ENCODE measurements at places on chromosomes 12 and 14. TPM values are rescaled to one million over a fixed set of nuclear protein-coding genes. Genes with fewer than 3 reads are reported as not detected.

- DNase-seq = peak; percentile 74
Measured at GRCh38 chr14:93008381-93008780, 85.4 kb downstream of the CHGA start.

POLR3B gene
- total RNA-seq = 17.3 TPM

DNA sequence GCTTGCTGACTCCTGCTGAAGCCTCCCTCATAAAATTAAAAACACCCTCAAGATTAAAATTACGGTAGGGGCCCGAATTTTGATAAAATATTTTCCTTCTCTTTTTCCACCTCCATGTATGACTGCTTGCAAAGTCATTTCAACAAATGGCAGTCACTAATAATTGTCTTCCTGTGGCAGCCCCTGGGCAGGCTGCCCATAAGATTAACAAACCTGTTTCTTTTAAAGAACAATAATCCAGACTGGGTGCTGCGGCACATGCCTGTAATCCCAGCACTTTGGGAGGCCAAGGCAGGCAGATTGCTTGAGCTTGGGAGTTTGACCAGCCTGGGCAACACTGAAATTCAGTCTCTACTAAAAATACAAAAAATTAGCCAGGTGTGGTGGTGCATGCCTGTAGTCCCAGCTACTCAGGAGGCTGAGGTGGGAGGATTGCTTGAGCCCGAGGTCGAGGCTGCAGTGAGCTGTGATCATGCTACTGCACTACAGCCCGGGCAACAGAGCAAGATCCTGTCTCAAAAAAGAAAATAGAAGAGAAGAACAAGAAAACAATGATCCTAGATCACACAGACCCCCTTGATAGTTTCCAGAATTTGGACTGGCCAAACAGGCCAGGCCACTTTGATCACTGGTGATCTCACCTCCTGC lies 8.7 kb downstream of the SAV1 start:
- no peak for DNase-seq

GRCh38 chr12:55188974-55189556 lies 31.8 kb upstream of the OR10A7 start:
- DNase-seq = peak; percentile 75

ANO6 gene
- total RNA-seq = 96.2 TPM

DNA sequence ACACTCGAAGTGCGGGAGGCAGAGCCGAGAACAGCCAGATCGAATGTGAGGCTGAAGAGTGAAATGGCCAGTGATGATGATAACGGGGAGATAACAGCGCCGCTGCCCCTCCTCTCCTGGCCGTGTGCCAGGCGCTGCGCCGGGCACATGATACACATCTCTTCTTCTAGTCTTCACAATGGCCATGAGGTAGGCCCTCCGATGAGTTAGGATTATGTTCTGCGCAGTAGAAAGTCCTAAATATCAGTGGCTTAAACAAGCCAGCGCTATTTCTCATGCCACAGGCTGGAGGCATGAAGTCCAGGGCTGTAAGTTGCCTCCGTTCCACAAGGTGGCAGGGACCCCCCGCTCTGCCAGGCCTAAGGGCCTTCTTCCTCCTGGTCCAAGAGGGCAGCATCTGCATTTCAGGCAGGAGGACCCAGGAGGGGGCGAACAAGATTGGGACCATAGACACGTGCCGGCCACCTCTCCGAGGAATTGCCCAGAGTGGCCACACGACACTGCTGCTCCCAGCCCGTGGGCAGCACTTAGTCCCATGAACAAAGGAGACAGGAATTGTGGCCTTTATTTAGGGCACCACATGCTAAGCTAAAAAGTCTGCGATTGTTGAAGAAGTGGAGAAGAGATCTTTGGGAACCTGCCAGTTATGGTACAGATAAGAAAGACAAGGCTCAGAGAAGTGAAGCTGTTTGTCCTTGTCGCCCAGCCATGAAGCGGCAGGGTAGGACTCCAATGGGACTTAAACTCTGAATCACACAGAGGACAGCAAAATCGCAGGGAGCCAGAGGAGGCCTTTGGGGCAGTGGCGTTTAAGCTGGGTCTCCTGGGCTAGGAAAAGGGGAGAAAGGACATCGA lies 10.9 kb upstream of the HVCN1 start:
- DNase-seq = no peak

GRCh38 chr14:55267820-55268219 lies 3.4 kb upstream of the FBXO34 start:
- DNase-seq = peak; percentile 56

DNA sequence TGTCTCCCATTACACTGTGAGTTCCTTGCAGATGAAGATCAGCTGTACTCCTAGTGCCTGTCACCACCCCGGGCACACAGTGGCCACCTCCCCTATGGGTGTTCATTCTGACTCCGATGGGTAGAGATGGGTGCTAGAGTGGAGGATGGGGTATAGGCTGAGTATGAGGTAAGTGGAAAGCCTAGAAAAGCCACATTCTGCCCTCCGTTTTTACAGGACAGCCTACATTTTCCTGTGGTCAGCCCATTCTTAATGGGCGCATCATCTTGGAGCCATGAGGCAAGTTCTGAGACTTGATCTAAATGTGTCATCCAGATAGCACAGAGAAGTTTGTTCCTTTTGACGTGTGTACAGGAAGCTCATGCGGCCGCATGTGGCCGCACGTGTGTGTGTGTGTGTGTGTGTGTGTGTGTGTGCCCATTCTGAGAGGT lies 166.7 kb upstream of the HIF1A start:
- DNase-seq = peak; percentile 77

DNA sequence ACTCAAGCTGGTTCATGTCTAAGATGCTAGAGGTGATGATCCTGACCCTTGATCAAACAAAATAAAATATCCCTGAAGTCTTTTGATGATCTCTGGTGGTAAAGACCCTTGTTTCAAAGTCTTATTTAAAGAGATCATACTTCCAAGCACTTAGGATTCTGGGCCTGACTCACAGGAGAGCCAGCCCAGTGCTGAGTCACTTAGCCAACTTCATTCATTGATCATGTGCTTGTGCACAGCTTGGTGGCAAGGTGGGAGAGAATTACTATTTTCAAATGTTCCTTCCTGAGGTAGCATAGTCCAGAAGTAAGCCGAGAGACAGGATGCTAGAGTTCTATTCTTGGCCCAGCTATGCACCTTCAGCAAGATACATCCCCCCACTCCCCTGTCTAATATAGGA lies 40.6 kb downstream of the SCN8A start:
- DNase-seq = peak; percentile 65

DNA sequence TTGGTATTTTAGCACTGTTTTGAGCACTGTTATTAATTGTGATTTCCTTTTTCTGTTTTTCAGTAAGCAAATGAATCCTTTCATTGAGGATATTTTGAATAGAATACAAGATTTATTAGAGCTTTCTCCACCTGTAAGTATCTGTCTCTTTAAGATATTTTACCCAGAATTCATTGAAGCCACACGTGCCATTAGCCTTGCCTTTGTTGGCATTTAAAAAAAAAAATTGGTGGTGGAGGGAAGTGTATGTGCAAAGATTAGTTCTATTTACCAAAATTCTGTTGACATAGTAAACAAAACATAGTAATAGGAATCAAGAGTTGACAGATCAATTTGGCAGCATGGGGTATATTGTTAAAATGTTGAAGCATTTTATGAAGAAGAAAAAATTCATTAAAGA lies 23.8 kb downstream of the XPOT start:
- DNase-seq = no peak

PEX5 gene
- total RNA-seq = 36.5 TPM

DHH gene
- 0.05 TPM for total RNA-seq

DNA sequence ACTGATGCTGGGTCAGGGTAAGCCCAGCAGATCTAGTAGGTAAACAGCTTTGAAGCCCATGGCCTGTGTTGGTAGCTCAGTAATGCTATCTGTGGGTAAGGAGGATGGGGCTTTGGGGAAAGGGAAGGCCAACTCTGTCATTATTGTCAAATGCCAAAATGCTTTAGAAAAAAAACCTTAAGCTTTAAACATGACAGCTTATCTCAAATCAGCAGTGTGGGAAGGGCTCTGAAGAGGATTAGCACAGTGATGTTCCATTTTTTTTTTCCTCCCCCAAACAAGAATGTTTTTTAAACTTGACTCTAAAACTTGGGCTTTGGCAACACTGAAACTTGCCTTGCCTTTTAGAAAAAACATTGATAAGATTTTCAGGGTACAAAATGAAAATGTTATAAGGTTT lies 11.7 kb downstream of the DAAM1 start:
- DNase-seq = no peak

DNA sequence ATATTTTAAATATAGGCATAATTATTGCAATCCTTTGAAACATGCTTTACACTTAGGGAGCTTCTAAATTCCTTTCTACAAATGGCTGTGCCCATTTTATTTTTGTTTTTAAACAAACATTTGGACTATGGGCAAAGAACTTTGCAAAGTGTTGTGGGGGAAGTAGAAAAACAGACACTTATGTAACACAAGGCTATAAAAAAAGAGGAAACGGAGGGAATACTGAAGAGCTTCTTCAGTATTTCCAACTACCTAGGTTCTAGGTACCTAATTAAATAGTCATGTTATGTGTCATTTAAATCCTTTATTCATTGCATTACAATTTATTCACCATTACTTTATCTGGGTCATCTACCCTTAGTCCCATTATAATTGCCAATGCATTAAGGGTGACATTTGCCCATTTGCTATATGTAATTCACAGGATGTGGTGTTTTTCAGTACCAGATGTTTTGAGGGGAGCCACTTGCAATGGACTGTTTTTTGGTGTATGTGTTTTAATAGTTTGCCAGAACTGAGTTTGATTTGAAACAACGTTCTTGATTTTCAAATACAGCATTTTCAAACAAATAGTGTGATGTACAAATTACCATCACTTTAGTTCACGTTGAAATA lies 1.5 kb upstream of the MSRB3 start:
- DNase-seq = no peak

DNA sequence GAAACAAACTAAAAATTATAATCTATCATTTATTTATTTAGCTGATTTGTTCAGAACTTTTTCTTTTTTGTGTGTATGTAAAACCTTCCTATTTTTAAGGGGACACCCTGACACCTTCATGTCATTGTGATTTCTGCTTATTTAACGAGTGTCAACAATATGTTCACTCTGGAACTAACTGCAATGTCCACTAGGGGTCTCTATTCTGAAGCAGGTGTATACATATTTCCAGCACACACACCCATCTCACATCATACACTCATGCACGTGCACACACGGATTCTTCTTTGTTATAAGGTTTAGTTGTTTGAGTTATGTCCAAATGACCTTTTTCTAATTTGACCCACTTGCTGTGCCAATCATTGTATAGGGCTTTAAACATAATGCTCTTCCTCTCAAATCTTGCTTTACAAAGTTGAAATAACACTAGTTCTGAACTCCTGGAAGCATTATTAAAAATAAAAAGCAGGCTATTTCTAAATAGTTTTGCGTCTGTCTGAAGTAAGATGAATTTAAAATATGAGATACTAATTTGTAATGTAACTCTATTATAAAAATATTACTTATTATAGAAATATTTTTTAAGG lies 15.5 kb downstream of the E2F7 start:
- DNase-seq = peak; percentile 75

DNA sequence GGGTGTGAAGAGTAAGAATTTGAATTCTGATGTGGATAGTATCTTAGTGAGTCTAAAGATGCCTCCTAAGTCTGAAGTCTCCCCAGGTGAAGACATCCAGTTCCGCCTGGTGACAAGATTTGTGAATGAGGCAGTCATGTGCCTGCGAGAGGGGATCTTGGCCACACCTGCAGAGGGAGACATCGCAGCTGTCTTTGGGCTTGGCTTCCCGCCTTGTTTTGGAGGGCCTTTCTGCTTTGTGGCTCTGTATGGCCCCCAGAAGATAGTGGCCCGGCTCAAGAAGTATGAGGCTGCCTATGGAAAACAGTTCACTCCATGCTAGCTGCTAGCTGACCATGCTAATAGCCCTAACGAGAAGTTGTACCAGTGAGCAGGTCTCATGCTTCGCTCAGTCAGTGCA lies 24.6 kb upstream of the AICDA start:
- DNase-seq = no peak

- DNase-seq = no peak
Measured at GRCh38 chr12:38488866-38489265, 172.3 kb downstream of the ALG10B start.

TMPRSS12 gene
- not detected for total RNA-seq

DNA sequence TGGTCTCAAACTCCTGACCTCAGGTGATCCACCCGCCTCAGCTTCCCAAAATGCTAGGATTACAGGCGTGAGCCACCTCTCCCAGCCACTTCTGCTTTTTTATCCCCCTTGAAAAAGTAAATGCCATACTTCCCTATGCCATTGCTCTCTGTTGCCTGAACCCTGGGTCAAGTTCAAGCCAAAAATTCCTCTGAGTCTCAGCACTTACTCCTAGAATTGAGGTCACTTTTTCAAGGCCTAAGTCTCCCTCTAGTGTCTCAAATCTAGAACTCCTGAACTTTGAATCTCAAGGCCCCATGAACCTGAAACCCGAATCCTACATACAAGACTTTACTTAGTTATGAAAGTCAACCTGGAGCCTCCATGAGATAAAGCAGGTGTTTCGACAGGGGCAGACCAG lies 1.4 kb upstream of the APOBEC1 start:
- no peak for DNase-seq

All from renal cortical epithelial cell (primary cell).